ENCODE measurements at places on chromosomes 11 and 22.

- DNase-seq = no peak
These were observed 33.0 kb downstream of the PPP6R2 start for GRCh38 chr22:50376085-50376651.

DNA sequence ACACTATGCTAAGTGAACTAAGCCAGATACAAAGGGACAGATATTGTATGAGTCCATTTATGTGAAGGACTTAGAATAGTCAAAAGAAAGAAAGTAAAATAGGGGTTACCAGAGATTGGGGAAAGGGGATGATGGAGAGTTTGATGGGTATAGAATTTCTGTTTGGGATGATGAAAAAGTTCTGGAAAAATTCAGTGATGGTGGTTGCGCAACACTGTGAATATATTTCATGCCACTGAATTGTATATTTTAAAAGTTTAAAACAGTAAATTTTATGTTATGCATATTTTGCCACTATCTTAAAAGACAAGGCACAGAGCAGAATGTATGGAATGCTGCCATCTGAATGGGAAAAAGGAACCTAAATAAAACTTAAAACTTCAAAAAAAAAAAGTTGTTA is 29.2 kb downstream of the TESMIN start:
- no peak for DNase-seq

GRCh38 chr22:37188901-37189466 is 937 bp upstream of the C1QTNF6 start:
- peak; percentile 88 for DNase-seq

GRCh38 chr11:35583126-35583525 is 35.1 kb upstream of the FJX1 start:
- DNase-seq = no peak

DNA sequence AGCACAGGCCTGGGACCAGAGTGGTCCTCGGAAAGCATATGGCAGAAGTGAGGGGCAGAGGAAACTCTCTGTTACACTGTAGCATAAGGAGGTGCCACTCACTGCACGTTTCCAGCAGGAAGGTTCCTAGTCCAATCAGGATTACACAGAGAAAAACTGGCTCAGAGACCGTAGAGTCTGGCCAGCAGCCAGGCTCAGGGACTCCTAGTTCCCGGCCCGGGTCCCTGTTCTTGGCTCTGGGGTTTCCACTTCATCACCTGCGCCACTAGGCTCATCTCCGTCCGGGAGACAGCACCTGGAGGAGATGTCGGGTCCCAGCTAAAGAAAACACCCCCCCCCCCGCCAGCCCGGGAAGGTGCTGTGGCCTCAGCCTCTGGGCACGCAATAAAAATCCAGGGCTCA is 1.1 kb downstream of the TTLL12 start:
- peak; percentile 82 for DNase-seq

DNA sequence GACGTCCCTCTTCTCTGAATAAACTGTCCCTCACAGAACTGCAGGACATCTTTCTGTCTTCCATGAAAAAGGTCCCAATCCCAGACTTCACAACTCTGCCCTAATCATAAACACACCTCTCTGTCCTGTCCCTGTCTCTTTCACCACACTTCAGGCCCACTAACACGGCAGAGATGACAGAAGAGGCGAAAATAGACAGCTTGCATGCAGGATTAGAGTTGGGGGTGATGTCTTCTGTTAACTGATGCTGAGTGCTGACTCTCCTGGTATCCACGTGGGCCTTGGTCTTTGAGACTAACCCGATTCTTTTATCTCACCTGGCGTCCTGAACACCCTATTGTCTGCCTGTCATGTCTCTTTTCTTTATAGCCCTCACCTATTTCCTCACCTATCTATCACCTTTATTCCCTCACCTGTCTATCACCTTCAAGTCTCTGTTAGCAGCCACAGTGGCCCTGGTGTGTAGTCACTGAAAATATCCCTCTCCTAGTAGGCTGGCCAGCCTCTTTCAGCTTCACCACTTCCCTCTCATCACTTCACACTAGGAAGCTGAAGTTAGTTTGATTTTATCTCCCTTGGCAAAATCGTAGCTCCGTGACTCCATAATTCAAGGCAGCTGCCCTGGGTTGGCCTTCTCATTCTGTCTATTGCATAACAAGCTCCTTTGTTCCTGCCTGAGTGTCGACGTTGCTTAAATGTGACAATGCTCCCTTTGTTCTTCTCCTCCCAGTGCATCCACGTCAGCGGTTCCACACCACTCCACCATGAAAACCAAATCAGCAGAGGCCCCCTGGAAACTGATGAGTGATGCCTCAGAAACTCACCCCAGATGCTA is 30.6 kb upstream of the DRD2 start:
- DNase-seq = no peak
